ENCODE measurements at places on chromosomes 7 and 10. TPM values are rescaled to one million over a fixed set of nuclear protein-coding genes. Genes with fewer than 3 reads are reported as not detected.
A peak's percentile ranks its signal among the peaks of the same experiment; 100 is the strongest.

Gene AP3M1
- total RNA-seq, result 26.6 TPM

GRCh38 chr10:63478564-63478963 is 12.8 kb upstream of the JMJD1C start:
- no peak for DNase-seq

DNA sequence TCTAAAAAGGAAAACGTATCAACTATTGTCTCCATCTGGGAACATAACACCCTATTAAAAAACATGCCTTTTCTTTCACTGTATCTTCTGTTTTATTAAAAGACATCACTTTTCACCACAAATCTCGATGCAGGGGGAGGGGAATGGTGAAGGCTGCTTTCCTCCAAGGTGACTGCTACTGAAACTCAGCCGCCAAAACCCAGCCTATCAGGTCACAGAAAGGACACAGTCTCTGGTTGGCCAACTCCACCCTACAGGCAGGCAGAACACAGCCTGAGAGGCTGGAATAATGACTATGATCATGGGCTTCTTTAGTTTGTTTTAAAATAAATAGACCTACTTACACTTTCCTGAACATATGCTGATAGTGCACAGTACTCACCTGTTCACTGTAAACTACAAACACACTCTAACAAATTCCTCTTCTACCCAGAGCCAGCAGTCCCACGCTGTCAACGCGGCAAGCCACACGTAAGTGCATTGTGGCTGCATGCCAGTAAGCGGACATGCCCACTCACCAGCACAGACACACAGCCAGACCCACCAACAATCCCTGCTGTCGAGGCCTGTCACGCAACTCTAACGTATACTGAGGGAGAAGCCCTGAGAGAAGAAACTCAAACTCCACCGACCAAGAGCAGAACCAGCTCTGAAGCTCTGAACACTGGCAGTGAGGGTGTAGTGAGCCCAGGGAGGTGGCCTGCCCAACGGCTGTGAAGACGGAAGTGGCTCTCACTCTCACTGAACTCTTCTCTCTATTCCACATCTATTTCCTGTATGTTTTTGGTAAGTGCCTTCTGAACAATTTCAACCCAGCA is 41.8 kb downstream of the NCAPG2 start:
- DNase-seq, result no peak

DNA sequence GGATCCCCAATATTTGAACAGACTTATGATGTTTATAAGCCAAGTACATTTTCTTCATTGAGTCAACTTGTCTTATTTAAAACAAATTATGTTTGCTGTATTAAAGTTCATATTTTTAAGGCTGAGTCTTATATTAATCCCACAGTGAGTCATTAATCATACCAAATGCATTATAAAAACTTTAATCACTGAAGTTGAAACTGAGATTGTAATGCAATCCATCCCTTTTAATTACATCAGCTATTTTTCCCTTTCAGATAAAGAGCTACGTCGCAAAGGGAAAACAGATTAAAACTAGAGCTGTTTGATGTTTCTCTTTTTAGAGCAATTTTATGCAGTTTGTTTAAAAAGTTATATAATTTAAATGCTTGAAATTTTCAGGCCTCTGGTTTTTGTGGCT is 183.0 kb downstream of the ARID5B start:
- DNase-seq, result no peak

Gene PLAC9
- total RNA-seq, result 6.6 TPM

- DNase-seq, result no peak
Observed at GRCh38 chr7:67653856-67654454, 657.3 kb downstream of the TYW1 start.

DNA sequence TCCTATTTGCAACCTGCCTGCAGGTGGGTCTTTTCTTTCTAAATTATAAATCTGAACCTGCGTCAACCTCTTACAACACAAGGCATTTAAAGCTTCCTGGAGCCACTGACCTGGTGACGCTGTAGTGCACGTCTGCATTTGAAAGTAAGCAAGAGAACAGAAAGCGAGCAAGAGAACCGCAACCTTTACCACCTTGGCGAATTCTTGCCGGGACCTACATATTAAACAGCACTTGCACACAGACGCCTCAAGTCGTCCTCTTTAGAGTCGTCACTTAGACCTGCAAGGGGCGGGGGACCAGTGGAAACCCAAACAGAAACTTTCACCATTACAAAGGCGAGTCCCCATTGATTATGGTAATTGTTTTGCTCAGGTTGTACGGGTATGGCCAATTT is 9.5 kb downstream of the GLI3 start:
- DNase-seq, result no peak

DNA sequence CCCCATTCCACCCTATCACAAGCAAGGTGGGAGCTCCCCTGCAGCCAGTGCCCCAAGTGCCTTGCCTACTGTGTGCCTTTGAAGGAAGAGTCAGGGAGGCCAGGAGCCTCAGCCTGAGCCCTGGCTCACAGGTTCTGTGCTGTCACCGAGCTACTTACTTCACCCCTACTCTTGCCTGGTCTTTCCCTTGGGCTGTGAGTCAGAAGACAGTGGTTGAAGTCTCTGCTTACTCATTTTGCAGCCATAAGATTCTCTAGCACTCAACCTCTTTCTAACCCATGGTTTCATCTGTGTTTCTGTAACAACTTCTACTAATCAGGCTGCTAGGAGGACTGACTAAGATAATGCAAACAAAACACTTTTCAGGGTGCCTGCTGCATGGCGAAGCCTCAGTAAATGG is 114.5 kb downstream of the PLCE1 start:
- no peak for DNase-seq

GRCh38 chr10:67246066-67246555 is 320.3 kb downstream of the LRRTM3 start:
- DNase-seq, result no peak

GRCh38 chr7:87107949-87108776 is 44.1 kb upstream of the DMTF1 start:
- no peak for DNase-seq

- no peak for DNase-seq
Observed at GRCh38 chr10:60286559-60286958, 103.1 kb downstream of the ANK3 start.

DNA sequence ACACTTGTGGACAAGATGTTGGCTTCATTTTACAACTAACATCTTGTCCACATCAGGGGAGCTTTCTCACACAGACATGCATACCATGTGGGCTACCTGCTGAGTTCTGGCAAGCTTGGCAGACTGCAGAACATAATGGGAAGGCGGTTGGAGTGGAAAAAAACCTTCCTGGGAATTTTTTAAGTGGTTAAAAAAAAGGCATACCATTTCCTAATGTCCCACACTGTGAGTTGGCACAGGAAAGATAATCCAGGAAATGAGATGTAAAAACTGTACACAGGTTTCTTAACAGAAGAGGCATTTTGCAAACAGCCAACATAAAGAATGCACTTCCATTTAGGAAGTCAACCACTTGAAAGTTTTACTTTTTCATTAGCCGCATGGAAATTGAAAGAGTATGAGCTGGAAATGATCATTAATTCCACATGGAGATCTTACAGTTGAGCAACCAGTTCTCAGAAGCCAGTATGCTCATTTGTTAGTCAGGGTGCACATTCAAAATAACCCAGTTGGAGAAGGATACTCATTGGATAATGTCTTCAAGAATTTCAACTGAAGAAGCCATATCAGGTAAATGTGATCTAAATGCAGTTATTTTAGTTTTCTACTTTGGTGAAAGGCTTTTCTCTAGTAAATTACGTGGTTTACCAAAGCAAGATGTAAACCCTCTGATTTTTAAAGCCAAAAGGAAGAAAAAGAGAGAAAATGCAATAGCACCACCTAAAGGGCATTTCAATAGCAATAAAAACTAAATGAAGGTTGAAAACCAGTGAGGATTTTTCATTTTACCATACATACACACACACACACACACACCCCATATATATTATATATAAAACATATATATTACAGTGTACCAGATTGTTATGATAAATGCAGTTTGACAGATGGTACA is 194.0 kb downstream of the TAX1BP1 start:
- no peak for DNase-seq

Gene RARRES2
- 92.6 TPM for total RNA-seq

DNA sequence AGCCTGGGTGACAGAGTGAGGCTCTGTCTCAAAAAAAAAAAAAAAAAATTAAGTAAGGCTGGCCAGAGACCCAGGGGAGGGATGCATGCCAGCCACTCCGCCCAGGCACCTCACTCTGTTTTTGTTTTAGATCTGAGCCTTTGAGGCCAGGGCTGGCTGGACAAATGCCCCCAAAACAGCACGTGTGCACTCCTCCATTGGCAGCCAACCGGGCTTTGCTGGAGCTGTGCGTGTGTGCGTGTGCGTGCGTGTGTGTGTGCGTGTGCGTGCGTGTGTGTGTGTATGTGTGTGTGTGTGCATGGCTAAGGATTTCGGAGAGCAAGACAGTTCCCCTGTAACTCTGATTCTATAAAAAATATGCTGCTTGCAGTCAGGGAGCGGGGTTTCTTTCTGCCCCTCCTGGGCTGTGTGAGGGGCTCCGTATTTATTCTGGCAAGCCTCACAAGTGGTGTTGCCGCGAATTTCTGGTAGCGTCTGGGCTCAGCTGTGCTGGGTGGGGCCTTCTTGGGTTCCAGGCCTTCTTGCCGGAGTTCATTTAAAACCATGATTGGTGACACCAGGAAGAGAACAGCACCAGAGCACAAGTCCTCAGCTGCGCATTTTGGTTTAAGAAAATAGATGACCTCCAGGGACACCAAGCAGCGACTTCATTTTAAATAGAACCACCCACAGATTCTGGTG is 28.1 kb upstream of the UNCX start:
- DNase-seq, result no peak

GRCh38 chr10:89086801-89087521 is 96.4 kb downstream of the FAS start:
- peak; percentile 35 for DNase-seq

GRCh38 chr10:121303287-121303890 is 294.9 kb downstream of the FGFR2 start:
- no peak for DNase-seq

DNA sequence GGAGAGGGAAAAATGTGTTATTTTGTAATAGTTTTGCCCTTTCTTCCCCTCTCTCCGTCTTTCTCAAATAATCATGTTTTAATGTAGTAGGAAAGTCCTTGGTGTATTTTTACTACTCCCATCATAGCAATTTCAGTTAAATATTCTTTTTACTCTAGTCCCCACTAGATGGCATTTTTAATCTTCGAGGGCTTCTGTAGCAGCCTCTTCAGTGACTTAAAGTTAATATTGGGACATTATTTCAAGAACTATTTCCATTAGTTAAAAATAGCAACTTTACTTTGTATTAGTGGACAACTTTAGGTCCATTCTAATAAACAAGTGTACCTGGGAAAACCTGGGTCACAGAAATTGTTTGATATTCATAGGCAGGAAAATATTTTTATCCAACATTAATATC is 23.0 kb downstream of the EDRF1 start:
- DNase-seq, result no peak

- DNase-seq, result no peak
Observed at GRCh38 chr10:14554491-14555205, 220.0 kb downstream of the FAM107B start.

DNA sequence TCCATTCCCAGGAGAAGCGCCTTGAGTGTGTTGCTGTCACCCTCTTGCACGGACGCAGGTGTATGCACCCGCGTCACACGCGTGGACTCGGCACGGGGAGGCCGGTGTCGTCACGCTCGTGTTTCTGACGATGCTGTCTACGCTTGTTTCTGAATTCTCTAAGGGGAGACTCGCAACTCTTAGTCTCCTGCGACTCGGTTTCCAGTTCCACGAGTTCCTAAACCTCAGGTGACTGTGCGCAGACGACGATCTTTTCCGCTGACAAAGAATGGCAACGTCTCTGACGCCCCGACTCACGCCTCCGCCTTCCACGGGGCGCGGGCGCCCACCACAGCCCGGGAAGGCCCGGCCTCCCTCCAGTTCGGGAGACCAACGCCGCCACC is 579 bp downstream of the IDI1 start:
- peak; percentile 60 for DNase-seq

DNA sequence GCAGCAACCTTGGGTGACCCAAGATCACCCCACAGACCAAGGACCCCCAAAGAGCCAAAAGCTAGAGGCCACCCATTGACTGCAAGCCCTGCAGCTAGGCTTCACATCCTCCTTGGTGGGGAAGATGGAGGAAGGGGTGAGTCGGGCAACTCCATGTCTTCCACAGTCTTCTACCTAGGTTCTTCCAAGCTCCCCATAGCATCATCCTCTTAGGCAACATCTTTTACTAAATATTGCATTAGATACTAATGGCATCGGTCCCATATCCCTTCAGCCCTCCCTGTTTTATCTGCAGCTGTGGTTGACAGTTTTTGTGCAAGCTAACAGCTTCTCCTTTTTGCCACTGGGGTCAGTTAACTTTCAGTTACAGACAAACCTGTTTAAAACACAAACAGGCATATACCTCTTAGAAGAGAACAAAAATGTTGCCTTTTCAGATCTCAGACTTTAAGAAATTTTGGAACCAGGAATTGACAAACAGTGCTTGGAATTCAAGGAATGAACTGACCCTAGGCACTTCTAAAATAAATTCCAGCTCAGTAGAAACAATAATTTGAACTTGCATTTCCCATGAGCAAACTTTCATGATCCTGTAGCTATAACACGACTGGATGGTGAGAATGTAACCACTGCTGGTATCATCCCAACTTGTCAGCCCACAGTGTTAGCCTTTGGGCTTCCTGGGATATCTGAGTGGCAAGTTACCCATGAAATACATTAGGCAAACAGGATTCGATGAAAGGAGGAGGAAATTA is 33.9 kb upstream of the MSMB start:
- DNase-seq, result no peak

Gene HTR5A
- not detected for total RNA-seq

GRCh38 chr7:70303780-70304179 is 705.5 kb downstream of the AUTS2 start:
- no peak for DNase-seq

Gene LRRC18
- not detected for total RNA-seq

Gene CPA4
- total RNA-seq, result not detected

Gene GPRIN2
- total RNA-seq, result 31.3 TPM

Gene RBP3
- total RNA-seq, result not detected

- DNase-seq, result peak; percentile 52
Observed at GRCh38 chr7:149791-150636, 42.4 kb upstream of the FAM20C start.

DNA sequence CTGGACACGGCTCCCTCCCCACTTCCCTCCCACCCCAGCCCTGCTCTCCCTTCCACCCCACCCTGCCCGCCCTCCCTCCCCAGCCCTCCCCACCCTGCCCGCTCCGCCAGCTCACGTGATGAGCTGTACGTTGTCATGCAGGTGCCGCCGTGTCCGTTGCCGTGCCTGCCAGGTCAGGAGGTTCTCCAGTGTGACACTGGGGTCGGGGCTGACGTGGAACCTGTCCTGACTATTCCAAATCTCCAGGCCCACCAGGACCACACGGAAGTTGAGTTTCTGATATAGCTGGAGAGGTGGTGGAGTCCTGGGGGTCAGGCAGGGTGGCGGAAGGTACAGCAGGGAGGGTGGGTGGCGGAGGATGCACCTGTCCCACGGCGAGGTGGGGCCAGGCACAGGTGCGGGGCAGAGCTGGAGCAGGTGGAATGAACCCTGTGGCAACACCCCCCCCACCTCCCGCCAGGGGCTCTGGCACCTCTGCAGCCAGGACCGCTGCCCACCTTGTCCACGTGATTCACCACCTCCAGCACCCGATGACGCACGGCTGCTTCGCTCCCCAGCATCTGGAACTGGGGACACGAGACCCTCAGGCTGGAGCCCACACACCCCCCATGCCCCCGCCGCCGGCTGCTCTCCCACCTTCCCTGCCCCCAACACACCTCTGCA is 4.2 kb downstream of the ADAM8 start:
- no peak for DNase-seq

All from transverse colon (tissue), 4 donors.